ENCODE measurements at places on chromosomes 16 and 17.
A peak's percentile ranks its signal among the peaks of the same experiment; 100 is the strongest.

GRCh38 chr17:78664476-78665386, 87.5 kb upstream of the DNAH17 start:
- DNase-seq, result peak; percentile 54

DNA sequence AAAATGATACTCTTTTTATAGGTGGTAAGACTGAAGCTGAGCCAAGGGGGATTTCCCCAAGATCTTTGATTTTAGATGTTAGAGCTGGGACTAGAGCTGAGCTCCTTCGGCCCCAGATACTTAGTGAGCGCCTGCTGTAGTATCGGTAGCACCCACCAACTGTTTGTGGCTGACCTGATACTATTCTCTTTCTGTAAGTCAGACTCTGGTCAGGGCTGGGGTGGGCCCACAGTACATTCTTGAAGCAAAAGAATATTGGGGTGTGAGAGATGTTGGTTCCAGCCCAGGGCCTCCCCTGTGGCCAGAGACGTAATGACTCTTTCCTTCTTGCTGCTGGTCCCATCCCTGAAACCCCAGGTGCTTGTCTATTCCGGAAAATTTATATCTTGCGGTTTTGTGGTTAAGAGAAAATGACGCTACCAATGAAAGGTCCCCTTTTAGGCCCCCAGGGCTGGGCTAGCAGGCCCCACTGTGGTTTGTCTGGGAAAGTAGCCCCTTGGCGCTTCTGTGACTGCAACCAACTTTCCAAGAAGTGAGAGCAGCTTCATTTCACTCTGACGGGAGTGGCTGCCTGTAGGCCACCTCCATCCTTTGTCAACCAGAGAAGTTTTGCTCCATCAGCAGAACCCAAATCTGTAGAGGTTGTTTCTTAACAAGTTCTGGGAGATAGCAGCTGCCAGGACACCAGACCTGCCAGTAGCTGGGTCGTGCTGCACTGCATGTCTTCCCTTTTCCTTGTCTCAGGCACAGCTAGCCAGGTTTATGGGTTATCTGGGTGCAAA, 86.4 kb upstream of the LGALS9 start:
- DNase-seq, result no peak

DNA sequence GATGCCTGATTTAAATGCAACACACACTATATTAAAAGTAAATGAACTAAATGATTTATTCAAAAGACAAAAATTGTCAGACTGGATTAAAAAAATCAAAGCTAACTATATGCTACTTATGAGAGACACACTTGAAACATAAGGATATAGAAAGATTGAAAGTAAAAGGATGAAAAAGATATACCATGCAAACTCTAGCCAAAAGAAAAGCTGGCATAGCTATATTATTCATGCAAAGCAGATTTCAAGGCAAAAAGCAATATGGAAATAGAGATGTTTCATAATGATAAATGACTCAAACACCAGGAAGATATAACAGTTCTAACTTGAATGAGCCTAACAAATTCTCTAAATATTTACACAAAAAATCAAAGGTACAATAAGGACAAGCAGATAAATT, 149.2 kb downstream of the MYO1D start:
- DNase-seq, result no peak

DNA sequence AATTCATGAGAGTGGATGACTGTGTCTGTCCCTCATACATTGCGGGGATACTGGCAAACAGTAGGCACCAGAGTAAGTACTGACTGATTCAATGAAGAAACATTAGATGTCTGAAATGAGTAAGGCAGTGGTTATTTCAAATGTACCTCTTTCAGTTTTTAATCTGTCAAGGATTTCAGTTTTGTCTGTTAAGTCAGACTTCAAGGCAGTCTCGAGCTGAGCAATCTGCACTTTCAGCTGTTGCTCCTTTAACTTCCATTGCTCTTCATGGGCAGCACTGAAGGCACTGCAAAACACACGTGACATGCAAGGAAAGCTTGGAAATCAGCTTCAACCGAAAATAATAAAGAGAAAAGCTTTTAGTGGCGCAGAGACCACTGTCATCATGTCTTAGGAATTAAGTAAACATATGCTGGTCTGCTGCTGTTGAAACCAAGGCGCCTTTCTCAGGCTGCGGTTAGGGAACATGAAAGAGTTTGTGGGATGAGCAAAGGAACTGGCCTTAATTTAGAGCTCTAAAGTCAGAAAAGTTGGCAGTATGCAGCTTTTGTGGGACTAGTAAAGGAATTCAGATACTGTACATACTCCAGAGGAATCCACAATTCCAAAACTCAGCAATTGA, 38.8 kb downstream of the RPGRIP1L start:
- no peak for DNase-seq

- no peak for DNase-seq
Observed at GRCh38 chr16:48347980-48348379, 37.2 kb downstream of the SIAH1 start.

GRCh38 chr16:47492428-47493377, 31.6 kb downstream of the PHKB start:
- DNase-seq, result no peak

DNA sequence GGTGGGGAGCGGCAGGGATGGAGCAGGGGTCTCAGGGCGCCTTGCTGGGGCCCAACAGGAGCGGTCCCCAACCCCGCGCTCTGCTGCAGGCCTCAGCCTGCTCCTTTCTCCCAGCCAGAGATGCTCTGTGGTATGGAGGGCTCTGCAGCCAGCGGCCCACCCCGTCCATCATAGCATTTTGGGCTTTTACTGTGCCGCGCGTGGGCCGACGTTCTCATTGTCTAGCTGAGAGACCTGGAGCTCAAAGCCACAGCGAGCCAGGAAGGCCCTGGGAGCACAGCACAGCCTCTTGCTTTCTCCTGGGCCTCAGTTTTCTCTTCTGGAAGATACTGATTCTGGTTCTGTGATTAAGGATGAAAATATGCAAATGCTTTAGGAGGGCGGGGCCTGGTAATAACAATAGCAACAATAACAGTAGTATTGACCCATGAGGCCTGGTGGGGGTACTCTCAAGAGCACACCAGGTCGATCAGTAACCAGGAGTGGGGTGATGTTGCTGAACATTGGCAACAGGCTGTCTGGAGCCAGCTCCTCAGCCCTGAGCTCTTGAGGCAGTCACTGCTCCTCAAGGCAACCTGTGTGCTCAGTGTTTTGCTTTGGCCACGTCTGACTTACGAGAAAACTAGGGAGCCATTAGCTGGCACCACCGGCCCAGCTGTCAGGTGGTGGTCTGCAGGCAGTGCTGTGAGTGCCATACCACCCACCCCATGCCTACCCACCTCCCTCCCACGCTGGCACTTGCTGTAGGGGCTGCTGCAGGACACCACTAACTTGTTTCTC, 1.1 kb upstream of the RASD1 start:
- no peak for DNase-seq

DNA sequence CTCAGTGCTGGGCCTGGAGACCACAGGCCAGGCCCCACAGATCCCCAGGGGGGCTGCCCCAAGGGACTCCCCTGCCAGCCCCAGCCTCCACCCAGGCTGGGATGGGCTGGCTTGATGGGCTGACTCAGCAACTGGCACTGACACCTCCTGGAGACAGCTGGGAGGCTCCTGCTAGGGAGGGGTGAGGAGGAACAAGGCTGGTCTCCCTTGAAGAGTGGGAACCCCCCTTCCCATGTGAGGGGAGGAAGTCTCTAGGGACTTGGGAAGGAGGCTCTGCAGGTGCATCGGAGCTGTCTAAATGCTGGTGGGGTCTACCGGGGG, 10.4 kb downstream of the NHERF1 start:
- no peak for DNase-seq

DNA sequence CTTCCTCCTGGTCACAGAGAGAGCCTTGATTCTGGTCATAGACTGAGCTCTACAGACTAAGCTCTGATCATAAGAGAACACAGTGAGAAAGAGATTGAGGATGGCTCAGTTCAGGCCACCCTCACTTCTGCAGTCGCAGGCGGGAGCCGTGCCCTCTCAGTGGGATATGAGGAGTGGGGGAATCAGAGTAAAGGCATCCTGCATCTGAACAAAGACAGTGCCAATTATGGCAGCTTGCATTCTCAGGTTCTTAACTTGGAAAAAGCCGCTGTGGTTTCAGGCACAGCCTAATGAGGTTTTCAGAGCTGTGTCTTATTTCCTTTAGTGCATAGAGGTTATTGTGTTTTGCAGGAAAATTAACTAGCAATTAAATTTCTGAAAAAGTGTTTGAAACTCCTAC, 134.4 kb upstream of the NLRP1 start:
- DNase-seq, result no peak

DNA sequence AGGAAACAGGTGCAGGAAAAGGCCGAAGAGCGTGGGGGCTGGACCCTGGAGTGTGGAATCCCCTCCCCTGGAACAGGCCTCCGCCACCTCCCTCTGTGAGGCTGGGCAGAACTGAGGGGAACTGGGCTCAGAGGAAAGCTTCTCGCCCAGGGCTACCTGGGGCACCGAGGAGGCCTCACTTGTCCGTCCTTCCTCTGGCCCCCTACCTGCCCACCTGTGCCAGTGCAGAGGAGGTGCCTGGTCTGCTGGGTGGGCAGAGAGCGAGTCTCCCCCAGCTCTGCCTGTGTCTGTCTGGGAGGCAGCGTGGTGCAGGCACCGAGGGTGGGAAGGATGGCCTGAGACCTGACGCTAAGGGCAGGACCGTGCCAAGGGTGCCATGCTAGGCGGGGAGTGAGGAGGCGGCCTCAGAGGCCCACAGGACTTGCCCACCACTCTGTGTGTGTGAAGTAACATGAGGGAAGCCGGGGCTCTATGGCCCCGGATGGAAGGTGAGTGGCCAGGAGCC, 42.2 kb downstream of the ZFPM1 start:
- no peak for DNase-seq

GRCh38 chr17:38419508-38419981, 8.7 kb upstream of the ARHGAP23 start:
- no peak for DNase-seq

GRCh38 chr17:66438101-66438500, 135.7 kb downstream of the PRKCA start:
- DNase-seq, result no peak

DNA sequence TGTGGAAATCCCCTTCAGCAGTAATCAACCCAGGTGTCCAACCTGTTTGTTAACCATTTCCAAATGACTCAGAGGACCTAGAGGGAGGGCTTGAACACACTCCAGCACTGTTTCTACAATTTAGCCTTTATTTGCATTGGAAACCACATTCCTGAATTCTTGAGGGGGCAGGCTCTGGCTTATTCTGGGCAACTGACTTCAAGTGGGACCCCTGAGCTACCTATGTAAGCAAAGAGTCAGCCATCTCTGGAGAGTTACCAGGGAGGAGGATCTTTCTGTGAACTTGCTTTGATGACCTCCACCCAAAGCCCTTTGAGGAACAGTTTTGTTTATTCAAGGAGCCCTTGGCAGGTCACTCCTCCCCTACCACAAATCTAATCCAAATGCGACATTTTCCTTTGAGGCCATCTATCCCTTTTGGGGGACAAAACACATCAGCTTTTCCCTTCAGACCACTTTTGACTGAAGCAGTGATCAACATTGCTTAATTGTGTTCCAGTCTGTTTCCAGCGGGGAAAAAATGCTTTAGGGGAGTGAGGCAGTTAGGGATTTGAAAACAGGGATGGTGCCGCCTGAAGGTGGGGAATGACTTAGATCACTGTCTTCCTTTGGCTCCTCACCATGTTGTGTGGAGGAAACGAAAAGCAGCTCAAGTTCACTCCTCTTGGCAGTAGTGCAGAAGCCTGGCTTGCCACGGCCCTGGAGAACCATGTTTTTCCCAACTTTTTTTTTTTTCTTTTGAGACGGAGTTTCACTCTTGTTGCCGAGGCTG, 46.2 kb downstream of the TUBD1 start:
- no peak for DNase-seq

GRCh38 chr16:57242650-57243049, 2.4 kb upstream of the ARL2BP start:
- no peak for DNase-seq

- DNase-seq, result no peak
Observed at GRCh38 chr17:75403131-75403530, 2.3 kb downstream of the GRB2 start.

GRCh38 chr17:2398655-2399571, 1.9 kb downstream of the MNT start:
- DNase-seq, result peak; percentile 68

GRCh38 chr16:82937926-82938520, 311.3 kb downstream of the CDH13 start:
- DNase-seq, result no peak

GRCh38 chr16:349211-349610, 3.3 kb downstream of the AXIN1 start:
- no peak for DNase-seq

DNA sequence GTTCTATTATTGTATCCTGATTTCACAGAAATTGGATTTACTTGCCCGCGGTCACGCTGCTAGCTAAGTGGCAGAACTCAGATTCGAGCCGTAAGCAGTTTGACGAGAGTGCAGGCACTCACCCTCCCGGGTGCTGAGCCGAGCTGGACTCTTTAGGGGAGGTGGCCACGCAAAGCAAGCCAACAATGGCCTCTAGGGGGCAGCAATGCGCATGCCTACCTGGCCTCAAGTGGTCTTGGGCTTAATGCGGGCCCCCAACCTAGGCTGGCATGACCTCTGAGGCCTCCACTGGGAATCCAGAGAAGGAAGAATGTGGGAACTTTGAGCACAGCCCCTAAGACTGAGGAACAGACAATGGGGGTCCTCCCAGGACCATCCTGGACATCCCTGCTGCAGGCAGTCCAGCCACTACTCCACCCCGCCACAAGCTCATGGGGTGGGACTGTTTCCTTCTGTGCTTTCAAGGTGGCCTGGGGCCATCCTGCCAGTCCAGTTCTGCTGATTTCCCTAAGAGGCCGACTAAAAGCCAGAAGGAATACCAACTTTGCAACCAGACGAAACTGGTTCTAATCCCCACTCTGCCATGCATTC, 276.5 kb downstream of the XYLT1 start:
- peak; percentile 21 for DNase-seq

DNA sequence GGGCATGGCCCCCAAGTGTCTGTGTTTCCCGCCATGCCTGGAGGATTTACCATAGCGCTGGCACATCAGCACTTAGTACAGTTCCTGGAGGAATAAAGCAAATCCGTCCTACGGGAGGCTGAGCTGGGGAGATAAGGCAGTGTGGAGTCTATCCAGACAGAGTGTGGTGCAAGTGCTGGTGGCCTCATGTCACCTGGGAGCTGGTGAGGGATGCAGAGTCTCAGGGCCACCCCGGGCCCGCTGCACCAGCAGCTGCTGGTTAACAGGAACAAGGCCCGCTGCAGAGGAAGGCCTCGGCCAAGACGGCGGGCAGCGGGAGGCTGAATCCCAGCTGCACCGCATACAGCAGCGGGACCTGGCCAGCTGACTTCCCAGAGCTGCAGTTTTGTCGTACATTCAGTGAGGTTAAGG, 57.3 kb upstream of the CDC42EP4 start:
- no peak for DNase-seq

- DNase-seq, result no peak
Observed at GRCh38 chr16:50737420-50737959, 4.4 kb upstream of the CYLD start.

- DNase-seq, result no peak
Observed at GRCh38 chr17:49508866-49509587, 13.9 kb downstream of the NGFR start.

GRCh38 chr17:40903129-40903847, 18.2 kb upstream of the KRT20 start:
- DNase-seq, result no peak

Data from kidney capillary endothelial cell (primary cell).